Hindlimb muscle (tissue), 1 donor: ENCODE measurements at places on chromosomes 3 and 15.

DNA sequence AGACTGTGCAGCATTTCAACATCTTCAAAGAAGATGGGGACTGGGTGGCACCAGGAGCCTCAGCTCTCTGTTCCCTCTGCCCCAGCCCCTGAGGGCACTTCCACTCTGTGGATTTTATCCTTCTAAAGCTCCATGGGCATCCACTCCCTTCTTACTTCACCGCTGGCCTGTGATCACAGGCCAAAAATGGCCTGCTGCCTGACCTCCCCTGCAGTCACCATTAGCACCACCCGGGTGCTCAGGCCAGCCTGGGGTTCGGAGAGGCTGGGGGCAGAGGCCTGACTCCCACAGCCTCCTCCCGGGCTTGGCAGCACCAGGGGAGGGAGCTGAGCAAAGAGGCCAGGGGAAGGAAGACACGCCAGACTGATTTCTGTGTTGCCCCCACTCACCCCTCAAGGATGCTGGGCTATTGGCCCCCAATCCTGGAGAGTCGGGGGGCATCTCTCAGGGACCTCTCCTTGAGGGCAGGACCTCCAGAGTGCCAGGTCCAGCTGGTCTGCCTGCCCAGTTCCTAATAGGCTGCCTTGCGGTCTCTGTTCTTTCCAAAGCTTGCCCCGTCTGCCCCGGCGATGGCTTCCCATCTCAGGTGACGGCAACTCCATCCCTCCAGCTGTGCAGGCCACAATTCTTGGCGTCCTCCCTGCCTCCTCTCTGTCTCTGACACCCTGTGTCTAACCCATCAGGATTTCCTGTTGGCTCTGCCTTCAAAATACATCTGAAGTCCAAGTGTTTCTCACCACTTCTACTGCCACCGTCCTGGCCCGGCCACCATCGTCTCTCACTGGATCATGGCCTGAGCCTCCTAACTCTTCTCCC is 67.1 kb downstream of the EXOG start:
- DNase-seq = no peak

DNA sequence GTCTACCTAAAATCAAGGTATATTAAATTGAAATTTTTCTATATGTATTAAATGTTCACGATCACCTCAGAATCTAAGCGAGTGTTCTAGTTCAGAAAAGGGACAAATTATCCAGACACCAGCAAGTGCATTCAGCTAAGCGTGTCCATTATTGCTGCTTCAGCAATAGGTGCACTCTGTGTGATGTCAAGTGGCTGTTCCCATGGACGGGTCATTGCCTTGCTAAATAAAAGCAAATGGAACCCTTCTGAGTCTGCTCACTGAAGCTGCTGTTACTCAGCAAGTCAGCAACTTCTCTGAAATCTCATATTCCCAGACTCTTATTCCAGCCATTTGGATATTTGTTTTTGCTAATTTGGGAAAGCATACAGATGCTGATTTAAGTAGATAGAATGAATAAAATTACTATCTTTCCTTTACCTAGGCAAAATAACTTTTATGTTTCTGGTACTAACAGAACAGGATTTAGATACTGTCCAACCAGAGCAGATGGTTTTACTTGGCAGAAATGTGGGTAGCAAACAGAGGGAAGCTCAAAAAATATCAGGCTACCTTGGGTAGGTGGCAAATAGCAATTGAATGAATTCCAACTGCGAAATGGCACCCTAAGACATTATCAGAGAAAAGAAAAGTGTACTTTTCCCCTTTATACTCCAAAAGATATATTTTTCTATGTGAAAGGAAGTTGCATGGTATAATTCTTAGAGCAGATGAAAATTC is 407.0 kb downstream of the GAP43 start:
- no peak for DNase-seq

DNA sequence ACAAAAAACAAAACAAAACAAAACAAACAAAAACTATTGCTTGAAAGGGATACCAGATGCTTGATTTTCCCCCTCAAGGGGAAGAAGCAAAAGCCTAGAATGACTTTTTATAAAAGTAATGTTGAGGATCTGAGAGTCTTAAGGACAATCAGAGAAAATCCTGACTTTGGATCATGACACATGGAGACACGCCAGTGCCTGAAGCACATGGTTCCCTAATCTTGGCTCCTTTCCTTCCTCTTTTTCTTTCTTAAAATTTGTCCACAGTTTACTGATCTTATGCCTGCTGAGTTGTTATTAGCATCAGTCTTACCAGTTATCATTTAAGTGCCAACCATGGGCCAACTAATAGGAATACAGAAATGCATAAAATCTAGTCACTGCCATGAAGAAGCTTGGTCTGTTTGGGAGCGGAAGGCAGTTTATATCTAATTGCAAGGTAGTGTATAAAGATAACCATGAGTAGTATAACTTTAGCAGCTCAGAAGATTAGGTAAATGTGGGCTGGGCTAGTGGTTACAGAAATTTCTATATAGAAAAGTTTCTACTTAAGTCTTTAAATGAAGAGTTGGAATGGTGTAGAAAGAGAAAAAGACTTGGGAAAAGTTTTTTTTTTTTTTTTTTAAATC is 6.9 kb downstream of the GLCE start:
- DNase-seq = no peak

GRCh38 chr15:87477737-87478686 is 778.5 kb downstream of the NTRK3 start:
- peak; percentile 10 for DNase-seq

- DNase-seq = no peak
These were observed 60.4 kb downstream of the IL12A start for GRCh38 chr3:160049038-160049437.

- DNase-seq = no peak
These were observed 1025.5 kb upstream of the NR2F2 start for GRCh38 chr15:95304947-95305400.

DNA sequence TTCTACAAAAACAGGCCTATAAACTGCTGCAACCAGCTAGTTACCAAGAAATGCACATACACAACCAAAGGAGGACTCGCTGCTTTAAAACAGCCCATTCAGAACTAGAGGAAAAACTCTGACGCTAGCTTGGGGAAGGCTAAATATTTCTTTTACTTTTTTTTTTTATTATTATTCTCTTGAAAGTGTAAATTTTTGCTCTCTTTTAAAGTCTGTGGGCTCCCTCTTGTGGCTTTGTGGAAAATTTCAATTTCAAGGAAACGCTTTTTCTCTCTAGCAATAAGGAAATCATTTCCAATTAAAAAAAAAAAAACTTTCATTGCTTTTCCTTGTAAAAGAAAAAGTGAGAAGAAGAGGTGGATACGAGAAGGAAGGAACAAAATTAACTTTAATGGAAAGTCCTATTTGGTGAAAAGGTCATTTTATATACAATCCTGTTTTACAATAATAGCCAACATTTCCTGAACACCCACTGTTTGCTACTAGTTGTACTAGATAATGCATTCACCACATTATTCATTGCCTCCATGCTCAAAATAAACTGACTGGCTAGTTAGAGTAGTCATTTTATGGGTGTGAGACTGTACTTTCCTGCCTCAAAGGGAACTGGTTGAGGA is 51.2 kb upstream of the SAMMSON start:
- DNase-seq = peak; percentile 38

GRCh38 chr3:177321819-177322218 is 124.5 kb upstream of the TBL1XR1 start:
- no peak for DNase-seq

DNA sequence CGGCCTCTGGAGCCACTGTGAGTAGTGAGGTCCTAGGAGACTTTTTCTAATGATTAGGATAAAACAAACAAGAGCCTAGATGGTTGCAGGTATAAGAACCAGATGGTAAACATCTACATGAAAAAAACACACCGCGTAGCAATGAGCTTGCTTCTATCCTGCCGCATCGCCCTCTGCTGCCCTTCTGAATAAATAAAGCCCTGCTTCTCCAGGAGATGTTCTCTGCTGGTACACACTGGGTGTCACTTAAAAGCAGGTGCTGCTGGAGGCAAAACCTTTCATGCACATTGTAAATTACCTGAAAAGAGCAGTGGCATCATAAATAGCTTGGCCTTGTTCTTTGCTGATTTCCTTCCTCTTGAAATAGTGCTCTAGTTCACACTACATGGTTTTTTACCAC is 164.4 kb upstream of the TOPAZ1 start:
- no peak for DNase-seq

DNA sequence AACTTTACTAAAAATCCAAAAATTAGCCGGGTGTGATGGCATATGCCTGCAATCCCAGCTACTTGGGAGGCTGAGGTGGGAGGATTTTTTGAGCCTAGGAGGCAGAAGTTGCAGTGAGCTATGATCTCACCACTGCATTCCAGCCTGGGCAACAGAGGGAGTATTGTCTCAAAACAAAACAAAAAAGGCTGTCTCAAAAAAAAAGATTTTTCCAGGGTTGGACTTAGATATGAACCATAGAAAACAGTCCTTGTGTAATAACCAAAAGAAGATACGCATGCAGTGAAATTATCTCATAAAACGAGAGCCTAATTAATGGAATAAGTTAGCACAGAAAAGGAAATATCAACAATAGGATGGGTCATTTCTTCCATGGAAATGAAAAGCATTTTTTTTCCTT is 320.4 kb upstream of the RASGRP1 start:
- no peak for DNase-seq

DNA sequence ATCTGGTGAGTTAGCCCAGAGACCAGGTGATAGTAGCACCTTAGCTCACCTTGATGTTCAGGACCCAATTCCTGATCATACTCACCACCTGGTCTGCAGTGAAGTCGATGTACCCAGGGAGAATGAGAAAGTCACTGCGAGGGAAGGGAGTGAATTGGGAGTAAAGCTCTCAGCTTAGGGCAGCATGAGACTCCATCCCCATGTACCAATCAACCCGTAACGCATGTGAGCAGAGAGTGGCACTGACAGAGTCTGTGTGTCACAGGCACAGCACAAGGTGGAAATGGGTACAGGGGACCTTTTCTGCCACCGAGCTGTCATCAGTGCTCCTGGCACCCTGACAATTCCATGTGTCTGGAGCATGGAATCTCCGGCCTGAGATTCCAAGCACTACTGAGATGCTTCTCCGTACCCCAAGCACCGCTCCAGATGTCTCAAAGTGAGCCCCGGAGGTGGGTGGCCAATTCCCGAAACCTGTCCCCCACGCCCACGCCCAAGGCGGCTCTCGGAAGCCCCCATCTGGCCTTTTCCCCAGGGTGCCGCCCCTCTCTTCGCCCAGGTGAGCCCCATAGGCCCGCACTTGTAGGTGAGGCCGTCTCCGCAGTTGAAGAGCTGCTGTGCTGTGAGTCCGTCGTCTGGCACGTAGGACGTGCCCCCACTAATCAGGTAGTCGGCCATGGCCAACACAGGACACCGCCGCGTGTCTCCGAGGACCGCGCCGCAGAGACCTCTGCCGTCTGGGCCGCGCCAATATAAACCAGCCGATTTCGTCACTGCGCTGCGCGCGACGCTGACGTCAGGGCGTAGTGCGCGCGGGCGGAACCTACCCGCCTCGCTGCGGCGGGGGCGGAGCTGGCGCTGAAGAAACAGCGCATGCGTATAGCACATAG is at the start of gene IMPDH2:
Gene IMPDH2, minus strand, starts transcription at position 726 of the 890 bp plus-strand sequence. Its CDS starts 48 bp downstream, at position 678.
- DNase-seq = peak; percentile 97

- DNase-seq = no peak
These were observed 90.2 kb downstream of the NFKBIZ start for GRCh38 chr3:101939361-101940049.

DNA sequence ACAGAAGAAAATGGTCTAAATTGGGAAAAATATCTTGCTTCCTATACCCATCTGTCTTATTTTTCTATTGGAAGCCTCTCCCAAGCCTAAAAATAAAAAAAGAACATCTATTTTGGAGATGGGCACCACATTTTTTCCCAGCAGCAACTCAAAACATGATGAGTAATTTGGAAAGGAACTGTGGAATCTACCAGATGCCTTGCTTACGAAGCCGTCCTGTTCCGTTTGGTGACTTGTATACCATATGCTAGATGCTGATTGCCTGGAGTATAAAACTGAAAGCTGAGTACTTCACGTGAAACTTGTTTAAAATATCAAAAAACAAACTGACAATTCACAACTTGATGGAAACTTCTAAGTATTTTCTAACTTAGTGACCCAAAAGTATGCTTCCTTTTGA is 491.0 kb downstream of the ROBO2 start:
- DNase-seq = peak; percentile 11
